Stimulated activated CD4-positive, alpha-beta T cell treated with anti-CD3 and anti-CD28 coated beads, TNF-alpha, amount 100 ng/mL, for 48 hours (primary cell): ENCODE measurements at places on chromosomes 6 and 20.
A peak's percentile ranks its signal among the peaks of the same experiment; 100 is the strongest.

DNA sequence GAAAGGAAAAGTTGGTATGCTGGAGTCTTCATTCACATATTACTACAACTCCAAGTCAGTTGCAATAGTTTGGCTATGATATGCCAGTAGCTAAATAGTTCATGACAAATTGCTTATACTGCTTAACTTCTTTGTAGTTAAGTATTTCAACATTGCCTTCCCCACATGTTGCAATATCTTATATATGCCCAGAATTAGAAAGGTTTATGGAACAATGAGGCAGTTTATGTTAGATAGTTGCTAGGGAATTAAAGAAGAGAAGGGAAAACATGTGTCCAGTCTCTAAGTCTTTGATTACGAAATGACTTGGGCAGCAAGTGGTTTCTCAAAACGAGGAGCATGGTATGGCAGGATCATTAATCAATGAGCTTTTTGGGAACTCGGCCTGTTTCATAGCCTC lies 145.8 kb downstream of the PLCB4 start:
- DNase-seq = no peak

DNA sequence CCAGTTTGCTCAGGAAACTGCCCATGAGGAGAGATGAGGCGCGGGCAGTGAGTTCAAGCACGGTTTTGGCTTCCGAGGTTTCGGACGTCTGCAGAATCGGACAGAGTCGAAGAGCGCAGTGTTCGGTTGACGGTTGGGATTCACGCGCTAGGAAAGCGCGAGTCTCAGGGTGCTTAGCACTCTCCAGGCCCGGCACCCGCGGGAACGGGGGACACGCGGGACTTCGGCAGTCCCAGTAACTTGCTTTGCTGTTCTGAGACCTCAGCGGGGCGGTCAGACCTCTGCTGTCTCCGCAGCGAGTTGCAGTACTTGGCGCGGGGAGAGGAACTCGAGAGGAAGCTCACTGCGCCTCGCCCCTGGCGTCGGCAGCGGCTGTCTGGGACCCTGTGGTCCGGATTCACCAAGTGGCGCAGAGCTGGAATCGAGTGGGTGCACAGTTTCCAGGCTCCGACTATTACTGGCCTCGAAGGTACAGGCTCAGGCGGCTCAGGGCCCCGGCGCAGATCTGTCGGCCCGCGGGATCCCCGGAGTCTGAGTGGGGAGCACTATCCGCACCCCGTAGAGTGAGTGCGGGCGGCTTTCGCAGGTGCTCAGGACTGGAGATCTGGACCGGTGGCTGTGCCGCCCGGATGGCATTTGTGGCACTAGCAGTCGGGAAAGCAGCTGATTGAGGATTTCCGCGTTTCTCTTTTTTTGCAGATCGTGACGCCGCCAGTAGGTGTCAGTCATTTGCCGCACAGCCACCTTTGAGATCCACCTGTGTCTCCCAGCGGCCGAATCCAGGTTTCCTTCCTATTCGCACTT lies at the start of gene POM121L2:
TSS of gene POM121L2 (minus strand) at position 128 of the 804 bp plus-strand sequence. CDS start at position 25, 103 bp downstream.
- DNase-seq = peak; percentile 45

DNA sequence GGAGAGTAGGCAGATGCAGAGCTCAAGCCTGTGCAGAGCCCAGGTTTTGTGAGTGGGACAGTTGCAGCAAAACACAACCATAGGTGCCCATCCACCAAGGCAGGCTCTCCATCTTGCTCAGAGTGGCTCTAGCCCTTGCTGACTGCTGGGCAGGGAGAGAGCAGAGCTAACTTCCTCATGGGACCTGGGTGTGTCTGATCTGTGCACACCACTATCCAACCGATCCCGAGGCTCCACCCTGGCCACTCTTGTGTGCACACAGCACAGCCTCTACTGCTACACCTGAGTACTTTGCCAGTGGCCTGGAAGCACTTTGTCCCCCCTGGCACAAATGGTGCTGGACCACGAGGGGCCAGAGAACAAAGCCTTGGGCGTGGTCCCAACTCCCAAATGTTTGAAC lies 7.9 kb upstream of the DEFB125 start:
- DNase-seq = no peak

GRCh38 chr6:122014961-122015360 lies 384.5 kb upstream of the HSF2 start:
- no peak for DNase-seq

DNA sequence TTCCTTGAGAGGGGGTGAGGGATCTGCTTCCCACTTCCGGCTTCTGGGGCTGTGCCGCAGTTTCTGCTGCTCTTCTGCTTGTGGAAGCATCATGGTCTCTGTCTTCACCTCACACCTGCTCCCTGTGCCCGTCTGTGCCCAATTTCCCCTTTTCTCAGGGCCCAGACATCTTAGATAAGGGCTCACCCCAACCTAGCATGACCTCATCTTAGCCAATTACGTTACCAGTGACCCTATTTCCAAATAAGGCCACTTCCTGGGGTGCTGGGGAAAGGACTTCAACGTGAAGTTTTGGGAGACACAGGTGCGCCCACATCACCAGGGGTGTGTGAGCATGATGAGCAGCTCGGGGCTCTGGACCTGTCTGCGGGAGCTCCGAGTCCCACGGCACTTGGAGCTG lies 20.7 kb upstream of the RBBP8NL start:
- no peak for DNase-seq

DNA sequence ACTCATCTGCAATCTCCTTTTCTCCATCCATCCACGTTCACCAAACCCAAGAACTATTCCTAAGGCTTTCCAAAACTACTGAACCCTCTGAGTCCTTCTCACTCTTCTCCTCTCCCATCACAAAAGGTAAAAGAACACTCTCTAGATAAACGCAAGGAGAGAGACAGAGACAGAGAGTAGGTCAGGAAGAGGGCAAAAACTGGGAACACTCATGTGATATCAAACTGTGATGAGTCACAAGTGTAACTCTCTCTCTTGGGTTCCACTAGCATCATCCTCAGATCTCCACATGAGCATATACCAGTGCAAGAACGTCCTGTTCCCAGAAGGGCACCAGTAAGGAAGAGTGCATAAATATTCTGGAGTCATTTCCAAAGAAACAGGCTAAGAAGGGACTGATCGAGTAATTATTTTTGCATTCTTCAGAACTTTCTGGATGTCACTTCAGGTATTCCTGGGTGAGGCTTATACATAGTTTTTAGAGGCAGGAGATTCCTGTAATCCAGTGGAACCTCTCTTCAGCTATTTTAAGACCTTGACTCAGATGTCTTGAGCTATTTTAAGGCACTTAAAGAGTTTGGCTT lies 47.3 kb upstream of the STXBP5 start:
- DNase-seq = no peak

DNA sequence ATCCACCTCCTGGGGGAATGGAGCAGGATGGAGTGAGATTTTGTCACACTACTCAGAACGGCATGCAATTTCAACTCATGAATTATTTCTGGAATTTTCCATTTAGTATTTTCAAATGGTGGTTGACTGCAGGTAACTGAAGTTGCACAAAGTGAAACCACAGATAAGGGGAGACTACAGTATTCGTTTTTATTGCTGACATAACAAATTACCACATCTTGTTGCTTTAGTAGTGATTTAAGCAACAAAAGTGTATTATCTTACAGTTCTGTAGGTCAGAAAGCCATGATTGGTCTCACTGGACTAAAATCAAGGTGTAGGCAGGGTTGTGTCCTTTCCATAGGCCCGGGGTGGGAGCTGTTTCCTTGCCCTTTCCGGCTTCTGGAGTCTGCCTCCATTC lies 133.4 kb upstream of the B3GAT2 start:
- DNase-seq = no peak

DNA sequence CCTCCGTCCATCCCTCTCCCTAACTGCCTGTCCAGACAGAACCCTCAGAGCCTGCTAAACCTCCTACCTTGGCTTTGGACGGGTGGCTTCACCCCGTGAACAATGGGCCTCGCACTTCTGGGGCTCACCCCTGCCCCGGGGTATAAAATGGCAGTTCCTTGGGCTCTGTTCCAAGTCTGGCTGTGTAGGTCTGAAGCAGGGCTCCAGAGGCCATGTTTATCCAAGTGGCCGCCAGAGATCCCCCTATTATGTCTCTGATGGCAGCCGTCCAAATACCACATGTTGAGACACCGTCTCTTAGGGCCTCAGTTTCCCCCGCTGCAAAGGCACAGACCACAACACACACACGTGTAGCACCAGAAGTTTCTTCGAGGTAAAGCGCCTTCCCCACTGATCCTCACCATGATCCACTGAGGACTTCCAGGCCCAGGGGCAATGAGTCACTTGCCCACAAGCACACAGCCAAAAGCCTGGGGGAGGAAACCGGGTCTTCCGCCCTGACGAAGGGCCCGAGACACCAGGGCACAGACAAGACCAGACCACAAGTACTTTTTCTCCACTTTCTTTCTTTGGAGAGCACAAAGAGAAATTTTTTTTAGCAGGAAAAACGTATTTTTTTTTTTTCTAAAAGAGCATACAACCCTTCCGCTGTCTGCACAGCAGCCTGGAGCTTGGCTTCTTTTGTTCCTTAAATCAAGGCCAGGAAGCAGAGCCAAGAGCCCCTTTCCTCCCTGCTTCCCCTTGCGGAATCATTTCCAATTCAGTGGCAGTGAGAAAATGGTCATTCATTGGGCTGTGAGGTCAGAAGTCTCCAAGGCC lies 11.8 kb downstream of the CPNE5 start:
- DNase-seq = no peak

- DNase-seq = peak; percentile 36
These were observed 51.8 kb downstream of the SSR1 start for GRCh38 chr6:7261032-7261841.

DNA sequence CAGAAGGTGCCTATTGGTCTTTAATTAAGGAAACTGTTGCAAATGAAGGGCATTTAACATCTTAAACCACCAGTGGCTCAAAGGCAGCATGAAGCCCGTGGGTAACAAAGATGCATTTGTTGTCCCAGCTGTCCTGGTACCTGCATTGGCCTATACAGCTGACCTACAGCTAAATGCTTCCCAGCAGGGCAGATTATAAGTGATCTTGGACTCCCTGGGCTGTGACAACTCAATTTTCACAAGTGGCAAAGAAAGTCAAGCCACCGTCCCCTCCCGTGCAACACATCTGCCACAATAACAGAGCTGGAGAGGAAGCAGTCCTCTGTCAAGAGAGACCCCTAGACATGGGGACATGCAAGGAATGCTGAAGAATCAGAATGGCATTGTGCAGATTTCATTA lies 31.5 kb upstream of the EDN3 start:
- DNase-seq = no peak

DNA sequence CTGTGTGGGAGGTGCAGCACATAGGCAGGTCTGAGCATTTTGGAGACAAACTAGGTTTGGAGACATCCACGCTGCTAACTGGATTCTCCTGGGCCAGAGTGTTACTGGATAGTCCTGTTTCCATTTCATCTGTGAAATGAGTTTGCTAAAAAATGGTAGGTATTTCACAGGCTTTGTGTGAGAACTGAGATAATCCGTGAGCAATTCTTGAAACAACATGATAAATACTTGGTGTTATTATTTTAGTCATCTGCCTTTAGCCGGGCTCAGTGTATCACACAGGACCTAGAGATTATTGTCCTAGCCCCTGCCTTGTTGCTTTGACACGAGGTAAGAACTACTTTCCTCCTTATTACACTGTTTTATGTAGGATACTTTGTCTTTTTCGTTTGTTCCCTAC lies 63.0 kb downstream of the PRR18 start:
- DNase-seq = no peak

- no peak for DNase-seq
These were observed at the start of gene ADA for GRCh38 chr20:44651684-44652423. Gene ADA (minus strand): TSS chr20:44651699. CDS start chr20:44651607, 92 bp downstream.

- DNase-seq = no peak
These were observed 45.8 kb downstream of the QKI start for GRCh38 chr6:163460307-163460782.

GRCh38 chr20:20459726-20460125 lies 91.8 kb downstream of the INSM1 start:
- DNase-seq = no peak

GRCh38 chr6:152301021-152301764 lies 336.0 kb downstream of the SYNE1 start:
- no peak for DNase-seq

- no peak for DNase-seq
These were observed 880.9 kb downstream of the PRIM2 start for GRCh38 chr6:58198301-58198700.

DNA sequence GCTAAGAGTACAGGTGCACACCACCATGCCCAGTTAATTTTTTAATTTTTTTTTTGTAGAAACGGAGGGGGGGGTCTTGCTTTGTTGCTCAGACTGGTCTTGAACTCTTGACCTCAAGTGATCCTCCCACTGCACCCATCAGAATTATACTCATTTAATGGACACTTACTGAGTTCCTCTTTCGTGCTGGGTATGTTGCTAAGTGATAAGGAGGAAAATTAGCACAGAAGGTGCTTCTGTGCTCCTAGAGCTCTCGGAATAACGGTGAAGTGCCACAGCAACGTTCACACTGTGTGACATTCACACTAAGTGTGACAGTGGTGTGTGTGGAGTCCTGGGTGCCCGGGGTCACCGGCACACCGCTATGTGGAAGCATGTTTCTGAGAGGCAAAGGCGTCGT lies 32.1 kb upstream of the BMP6 start:
- DNase-seq = no peak

- no peak for DNase-seq
These were observed 145.1 kb downstream of the MRPL14 start for GRCh38 chr6:43982084-43982625.

DNA sequence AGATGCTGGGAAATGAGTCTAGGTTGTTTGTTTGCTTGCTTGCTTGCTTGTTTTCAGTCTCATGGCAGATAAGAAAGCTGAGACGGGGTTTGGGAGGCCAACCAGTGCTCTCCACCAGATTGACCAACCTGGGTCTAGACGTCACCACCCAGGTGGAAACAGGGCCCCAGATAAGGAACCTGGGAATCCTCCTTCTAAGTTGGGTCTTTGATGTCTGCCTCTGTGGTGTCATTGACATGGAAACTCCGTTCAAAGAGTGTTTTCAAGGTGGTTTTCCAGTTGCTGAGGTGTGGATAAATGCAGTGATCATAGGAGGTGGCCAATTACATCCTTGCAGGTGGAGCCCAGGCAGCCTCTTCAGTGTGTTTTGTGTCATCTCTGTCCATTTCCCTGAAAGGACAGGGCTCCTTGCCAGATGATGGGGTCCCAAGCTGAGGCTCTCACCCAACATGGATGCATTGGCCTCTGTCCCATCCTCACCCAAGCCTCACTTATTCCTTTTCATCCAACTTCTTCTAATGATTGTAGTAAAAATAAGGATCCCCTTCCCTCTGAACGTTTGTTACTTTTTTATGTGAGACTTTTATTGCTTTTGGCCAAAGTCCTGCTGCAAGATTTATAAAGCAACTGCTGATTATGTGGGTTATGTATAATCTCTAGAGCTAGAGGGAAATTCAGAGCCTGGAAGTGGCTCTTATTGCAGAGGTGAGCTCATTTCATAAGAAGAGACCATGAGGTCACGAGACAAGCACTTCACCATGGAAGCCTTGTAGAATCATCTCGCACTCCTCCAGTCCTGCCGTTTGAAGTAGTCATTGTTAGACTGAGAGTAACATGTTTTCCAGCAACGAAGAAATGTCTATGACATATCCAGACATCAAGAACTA lies 32.0 kb upstream of the SYNDIG1 start:
- DNase-seq = no peak

- no peak for DNase-seq
These were observed 21.6 kb downstream of the PNLDC1 start for GRCh38 chr6:159821726-159822125.

DNA sequence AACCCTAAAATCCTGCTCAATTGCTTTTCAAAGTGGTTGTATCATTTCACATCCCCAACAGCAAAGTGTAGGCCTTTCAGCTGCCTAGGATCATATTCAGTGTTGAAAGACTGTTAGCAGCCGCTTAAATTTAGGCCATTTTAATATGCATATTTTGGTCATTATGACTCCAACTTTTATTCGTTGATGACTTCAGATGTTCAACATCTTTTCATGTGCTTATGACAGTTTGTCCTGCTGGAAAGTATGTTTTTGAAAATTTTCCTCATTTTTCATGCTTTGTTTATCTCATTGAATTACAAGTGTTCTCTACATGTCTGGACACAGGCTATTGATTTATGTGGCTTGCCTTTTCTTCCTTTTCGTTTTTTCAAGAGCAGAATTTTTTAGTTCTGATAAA lies 244.0 kb downstream of the THBS2 start:
- DNase-seq = no peak
